ENCODE measurements at places on chromosomes 12 and 14. TPM values are rescaled to one million over a fixed set of nuclear protein-coding genes. Genes with fewer than 3 reads are reported as not detected.

Gene CD27
- 1.9 TPM for total RNA-seq

Gene MEG3
- 8.0 TPM for total RNA-seq

Gene INSM2
- 0.17 TPM for total RNA-seq

Gene AQP5
- total RNA-seq = 7.5 TPM

Gene SLC6A13
- 2.4 TPM for total RNA-seq

Gene BAG5
- 24.8 TPM for total RNA-seq

Gene OR4K15
- total RNA-seq = not detected

Gene CELA1
- total RNA-seq = not detected

Gene PPFIBP1
- total RNA-seq = 150 TPM

GRCh38 chr14:77094672-77095284 is 3.3 kb upstream of the CIPC start:
- peaks cover 22% of the 10 kb centered on the region for H3K4me1 ChIP-seq
- no peaks in the 10 kb centered on the region for H3K36me3 ChIP-seq
- no peak overlapping the region for H3K27ac ChIP-seq

GRCh38 chr14:78611796-78612571 is 441.8 kb downstream of the NRXN3 start:
- no peak for DNase-seq
- H3K27ac ChIP-seq = no peak overlapping the region
- no peaks in the 10 kb centered on the region for H3K27me3 ChIP-seq
- H3K36me3 ChIP-seq = no peaks in the 10 kb centered on the region
- no peak overlapping the region for H3K4me3 ChIP-seq
- H3K4me1 ChIP-seq = no peaks in the 10 kb centered on the region

DNA sequence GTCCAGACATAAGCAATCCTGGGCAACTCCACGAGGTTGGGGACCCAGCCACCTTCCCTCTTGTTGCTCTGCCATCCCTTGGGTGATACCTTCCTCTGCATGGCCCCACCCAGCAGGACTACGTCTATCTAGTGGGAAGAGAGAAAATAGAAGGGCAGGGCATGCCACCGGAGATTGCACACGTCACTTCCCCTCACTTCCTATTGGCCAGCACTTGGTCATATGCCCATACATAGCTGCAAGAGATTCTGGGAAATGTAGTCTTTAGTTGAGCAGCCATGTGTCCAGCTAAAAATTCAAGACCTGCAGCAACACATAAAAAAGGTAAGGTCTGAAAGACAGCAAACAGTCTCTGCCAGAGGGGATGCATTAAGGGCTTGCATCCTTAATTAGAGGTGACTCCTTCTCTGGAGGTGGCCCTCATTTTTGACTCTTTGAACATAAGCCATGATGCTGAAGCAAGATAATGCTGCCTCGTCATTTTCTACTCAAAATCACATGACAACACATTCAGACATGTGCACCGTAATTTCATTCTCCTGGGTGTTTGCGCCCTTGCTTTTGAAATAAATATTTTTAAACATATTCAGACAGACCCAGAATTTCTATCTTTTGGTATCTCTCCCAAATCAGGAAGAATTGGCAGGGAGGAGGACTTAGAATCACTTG is 91.8 kb upstream of the PWP1 start:
- no peak for DNase-seq
- no peaks in the 10 kb centered on the region for H3K27me3 ChIP-seq
- H3K36me3 ChIP-seq = no peaks in the 10 kb centered on the region
- H3K4me3 ChIP-seq = no peak overlapping the region
- H3K27ac ChIP-seq = no peak overlapping the region

GRCh38 chr14:101132588-101132987 is 229.1 kb upstream of the RTL1 start:
- H3K27me3 ChIP-seq = no peaks in the 10 kb centered on the region
- H3K27ac ChIP-seq = no peak overlapping the region
- no peaks in the 10 kb centered on the region for H3K4me1 ChIP-seq
- no peak for DNase-seq
- no peaks in the 10 kb centered on the region for H3K36me3 ChIP-seq

GRCh38 chr14:77310026-77310425 is 10.7 kb downstream of the POMT2 start:
- peaks cover 7% of the 10 kb centered on the region for H3K36me3 ChIP-seq
- H3K27me3 ChIP-seq = no peaks in the 10 kb centered on the region
- no peak overlapping the region for H3K4me3 ChIP-seq
- H3K4me1 ChIP-seq = peaks cover 5% of the 10 kb centered on the region
- H3K27ac ChIP-seq = no peak overlapping the region
- no peak for DNase-seq

DNA sequence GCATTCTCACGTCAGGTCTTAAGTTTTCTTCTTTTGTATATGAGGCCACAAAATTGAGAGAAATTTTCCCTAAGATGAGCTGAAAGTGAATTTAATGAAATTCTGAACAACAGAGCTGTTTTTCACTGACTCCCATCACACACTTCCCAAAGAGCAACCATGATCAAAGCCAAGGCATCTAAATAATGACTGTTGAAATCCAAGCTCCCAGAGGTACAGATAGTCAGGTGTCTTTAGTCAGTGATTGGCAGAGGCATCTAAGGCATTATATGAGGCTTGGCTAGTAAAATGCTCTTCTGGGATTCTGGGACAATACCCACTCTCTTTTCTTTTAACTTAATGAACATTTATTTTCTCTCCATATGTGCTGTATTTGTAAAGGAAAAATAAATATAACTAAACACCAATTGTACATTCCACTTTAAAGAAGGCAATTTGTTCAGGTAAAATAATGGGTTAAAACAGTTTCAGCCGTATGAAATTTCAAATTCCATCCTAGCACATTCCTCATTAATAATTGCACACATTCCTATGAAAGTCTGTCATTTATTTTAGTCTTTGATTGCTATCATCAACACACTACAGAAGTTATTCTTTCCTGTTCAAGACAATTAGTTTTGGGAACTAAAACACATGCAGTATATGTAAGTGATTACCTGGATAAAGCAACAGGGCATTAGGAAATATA is 871 bp upstream of the SSTR1 start:
- peaks cover 39% of the 10 kb centered on the region for H3K4me1 ChIP-seq
- no peak overlapping the region for H3K27ac ChIP-seq
- no peaks in the 10 kb centered on the region for H3K36me3 ChIP-seq
- H3K4me3 ChIP-seq = no peak overlapping the region
- DNase-seq = no peak
- H3K27me3 ChIP-seq = peaks cover 39% of the 10 kb centered on the region

DNA sequence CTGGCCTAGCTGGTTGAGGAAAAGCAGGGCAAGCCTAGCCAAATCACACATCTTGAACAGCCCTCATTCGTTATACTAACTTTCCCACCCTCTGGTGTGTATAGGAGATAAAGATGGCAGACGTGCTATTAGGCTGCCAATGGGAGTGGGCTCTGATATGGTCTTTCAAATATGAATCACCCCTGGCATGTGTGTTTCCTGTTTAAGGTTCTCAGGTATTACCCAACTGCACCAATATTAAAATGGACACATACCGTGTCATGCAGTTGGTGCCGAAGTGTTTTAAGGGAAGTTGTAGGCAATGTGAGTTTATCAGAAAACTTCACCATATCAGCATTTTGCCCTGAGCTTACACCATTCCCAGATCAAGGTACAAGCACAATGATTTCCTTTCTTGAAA is 33.4 kb downstream of the CHST11 start:
- H3K4me3 ChIP-seq = no peak overlapping the region
- H3K36me3 ChIP-seq = peaks cover 4% of the 10 kb centered on the region
- H3K27me3 ChIP-seq = no peaks in the 10 kb centered on the region

GRCh38 chr12:80937391-80938238 is at the start of gene LIN7A:
TSS of gene LIN7A (minus strand) at chr12:80937934. CDS start at chr12:80937722, 212 bp downstream.
- peak; percentile 58 for DNase-seq
- H3K27me3 ChIP-seq = peaks cover 10% of the 10 kb centered on the region

GRCh38 chr14:69042787-69043444 is 63.8 kb upstream of the ACTN1 start:
- peaks cover 8% of the 10 kb centered on the region for H3K4me1 ChIP-seq
- H3K27ac ChIP-seq = peak overlapping the region; percentile 86
- no peaks in the 10 kb centered on the region for H3K27me3 ChIP-seq
- DNase-seq = peak; percentile 21
- no peaks in the 10 kb centered on the region for H3K36me3 ChIP-seq

- peaks cover 4% of the 10 kb centered on the region for H3K4me1 ChIP-seq
- H3K27me3 ChIP-seq = no peaks in the 10 kb centered on the region
- no peak for DNase-seq
- peak overlapping the region; percentile 89 for H3K27ac ChIP-seq
- peaks cover 22% of the 10 kb centered on the region for H3K36me3 ChIP-seq
Measured at GRCh38 chr12:48681399-48681709, 684 bp downstream of the KANSL2 start.
